ENCODE measurements at places on chromosomes 7 and 10. TPM values are rescaled to one million over a fixed set of nuclear protein-coding genes. Genes with fewer than 3 reads are reported as not detected.

The WNT8B gene
- total RNA-seq, result not detected

The ST8SIA6 gene
- total RNA-seq, result not detected

The LDB3 gene
- 0.09 TPM for total RNA-seq

The CALCR gene
- total RNA-seq, result not detected

The NCOA4 gene
- total RNA-seq, result 203 TPM
